ENCODE measurements at places on chromosomes 6 and 20.

DNA sequence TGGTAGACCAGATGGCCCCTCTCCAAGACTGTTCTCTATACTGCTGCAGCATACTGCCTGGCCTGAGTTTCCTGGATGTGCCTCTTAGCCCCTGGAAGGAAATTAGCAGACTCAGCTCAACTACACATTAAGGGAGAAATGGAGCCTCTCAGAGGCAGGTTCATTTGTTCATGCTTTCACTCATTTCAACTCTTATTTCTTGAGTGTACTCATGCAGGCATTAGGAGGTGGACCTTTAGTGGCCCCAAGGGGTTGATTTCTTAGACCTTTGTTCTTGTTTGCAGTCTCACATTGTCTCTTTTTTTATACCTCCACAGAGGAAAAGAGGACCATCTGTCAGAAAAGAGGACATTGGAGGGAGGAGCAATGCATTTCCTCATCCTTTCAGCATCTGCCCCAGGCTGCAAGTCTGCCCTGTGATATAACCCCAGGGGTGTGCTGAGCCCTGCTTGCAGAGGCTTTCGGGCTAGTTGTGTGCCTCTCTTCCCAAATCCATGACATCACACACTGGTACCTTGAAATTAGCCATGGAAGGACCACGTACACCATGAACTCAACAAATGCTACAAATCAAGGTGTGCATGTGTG is 456.2 kb downstream of the CD83 start:
- no peak for DNase-seq

DNA sequence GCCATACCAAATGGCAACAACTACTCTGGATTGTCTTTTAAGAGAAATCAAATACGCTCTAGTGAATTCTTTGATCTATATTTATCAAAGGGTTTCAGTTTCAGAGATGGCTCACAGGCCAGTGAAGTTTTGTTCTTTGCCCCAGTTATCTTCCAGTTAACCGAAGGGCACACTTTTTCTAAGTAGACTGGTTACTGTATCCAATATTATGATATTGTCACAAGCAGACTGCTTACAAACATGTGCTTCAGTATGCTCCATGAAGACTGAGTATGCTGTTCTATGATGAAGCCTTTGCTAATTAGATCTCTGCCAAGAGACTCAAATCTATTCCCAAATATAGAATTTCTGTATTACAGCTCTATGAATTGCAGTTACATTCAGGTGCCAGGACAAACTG is 181.1 kb downstream of the REV3L start:
- DNase-seq, result no peak

DNA sequence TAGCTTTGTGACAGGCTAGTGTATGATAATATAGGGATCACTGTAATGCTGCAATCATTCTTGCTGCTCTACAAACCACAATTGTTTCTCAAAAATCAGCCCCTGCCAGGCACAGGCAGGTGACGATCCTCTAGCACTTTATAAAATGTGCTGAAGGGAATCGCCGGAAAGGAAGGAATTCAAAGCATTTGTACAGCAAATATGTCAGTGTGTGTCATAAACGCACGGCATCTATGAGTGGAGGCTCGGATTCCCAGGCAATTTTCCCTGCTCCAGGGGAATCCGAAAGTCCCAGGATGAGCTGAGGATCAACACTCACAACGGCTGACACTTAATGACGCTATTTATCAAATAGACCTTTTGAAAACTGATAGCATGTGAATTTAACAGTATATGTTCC is 1.4 kb downstream of the PHACTR1 start:
- DNase-seq, result no peak

GRCh38 chr6:4797587-4797986 is 21.4 kb downstream of the CDYL start:
- DNase-seq, result no peak

DNA sequence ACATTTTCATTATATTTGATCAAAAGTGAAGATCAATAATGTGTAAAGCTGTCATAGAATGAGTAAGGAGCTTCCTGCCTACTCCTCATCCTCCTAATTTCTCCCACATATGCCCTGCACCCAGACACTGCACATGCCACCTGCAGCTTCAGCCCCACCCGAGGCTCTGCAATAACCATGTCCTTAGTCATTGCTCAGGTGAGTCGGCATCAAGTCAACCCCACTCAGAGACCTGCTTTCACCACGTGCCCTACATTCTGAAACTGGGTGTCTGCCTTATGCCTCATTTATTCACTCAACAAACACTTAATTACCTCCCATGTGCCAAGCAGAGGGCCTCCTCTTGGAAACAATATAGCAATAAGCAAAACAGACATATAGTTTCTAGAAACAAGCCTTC is 15.4 kb upstream of the TNFAIP3 start:
- no peak for DNase-seq

- DNase-seq, result no peak
Observed at GRCh38 chr6:151091571-151091970, 148.2 kb upstream of the AKAP12 start.

- DNase-seq, result no peak
Observed at GRCh38 chr20:16036331-16036730, 536.9 kb downstream of the KIF16B start.

- DNase-seq, result no peak
Observed at GRCh38 chr6:43290905-43291355, 7.1 kb upstream of the SLC22A7 start.

GRCh38 chr20:32908334-32909292 is 49.9 kb downstream of the EFCAB8 start:
- no peak for DNase-seq

DNA sequence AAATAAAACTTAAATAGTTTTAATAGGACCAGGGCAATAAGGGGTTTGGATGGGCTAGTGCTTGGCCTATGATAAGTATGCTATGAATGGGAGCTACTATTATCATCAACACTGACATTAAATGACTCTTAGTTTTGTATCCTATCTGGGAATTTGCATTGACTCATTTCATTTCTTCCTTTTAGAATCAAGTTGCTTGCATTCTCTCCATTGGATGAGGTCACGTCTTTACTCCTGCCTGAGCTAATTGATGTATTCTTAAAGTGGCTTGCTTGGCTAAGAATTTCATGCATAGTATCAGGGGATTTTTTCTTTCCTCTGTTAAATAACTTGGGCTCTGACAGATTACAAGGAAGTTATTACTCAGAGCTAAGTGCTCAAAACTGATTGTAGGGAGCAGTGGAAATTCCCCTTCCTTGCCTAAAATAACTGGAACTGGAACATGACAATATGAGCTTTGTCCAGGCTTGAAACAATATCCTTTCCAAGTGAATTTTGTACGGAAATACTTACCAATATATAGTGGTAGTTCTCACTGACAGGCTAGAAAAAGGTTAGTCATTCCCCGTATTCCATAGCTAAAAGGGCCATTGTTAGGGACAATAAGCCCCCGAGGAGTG is 169.9 kb downstream of the BCAS1 start:
- DNase-seq, result no peak

DNA sequence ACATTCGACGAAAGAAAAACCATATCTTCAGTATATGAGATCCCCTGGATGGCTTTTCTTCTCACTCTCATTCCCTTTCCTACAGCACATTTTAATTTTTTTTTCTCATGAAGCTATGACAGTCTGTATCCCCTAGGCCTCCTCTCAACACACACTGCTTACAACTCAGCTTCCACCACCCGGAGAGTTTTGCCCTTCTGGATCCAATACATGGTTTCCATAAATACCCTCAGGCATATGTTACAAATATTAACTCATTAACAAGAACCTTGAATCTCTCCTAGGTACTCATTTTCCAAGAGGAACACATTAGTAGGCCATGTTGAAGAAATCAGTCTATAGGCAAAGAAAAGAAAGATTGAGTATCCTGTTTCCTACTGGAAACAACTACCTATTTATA is 44.0 kb downstream of the PAK5 start:
- DNase-seq, result no peak

DNA sequence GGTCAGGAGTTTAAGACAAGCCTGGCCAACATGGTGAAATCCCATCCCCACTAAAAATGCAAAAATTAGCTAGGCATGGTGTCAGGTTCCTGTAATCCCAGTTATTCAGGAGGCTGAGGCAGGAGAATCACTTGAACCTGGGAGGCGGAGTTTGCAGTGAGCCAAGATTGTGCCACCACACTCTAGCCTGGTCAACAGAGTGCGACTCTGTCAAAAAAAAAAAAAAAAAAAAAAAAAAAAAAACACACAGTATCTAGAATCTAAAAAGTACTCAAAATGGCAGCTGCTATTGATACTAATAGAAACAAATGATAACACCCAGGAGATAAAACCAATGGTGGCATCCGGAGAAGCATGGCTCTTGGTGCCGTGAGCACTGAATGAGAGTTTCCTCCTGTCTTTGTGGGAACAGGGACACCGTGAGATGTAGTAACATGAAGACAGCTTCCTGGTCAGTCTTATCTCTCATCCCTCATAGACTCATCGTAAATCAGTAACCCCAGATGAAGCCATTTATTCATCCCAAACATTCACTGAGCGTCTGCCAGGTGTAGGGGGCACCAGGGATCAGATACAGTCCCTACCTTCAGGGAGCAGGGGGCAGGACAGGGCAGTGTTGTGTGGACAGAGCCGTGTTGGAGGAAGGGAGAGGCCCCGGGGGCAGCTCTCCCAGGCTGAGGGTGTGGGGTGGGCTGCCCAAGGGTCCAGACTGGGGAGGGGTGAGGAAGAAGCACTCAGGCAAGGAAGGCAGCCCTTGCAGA is 66.1 kb downstream of the SYNJ2 start:
- no peak for DNase-seq

DNA sequence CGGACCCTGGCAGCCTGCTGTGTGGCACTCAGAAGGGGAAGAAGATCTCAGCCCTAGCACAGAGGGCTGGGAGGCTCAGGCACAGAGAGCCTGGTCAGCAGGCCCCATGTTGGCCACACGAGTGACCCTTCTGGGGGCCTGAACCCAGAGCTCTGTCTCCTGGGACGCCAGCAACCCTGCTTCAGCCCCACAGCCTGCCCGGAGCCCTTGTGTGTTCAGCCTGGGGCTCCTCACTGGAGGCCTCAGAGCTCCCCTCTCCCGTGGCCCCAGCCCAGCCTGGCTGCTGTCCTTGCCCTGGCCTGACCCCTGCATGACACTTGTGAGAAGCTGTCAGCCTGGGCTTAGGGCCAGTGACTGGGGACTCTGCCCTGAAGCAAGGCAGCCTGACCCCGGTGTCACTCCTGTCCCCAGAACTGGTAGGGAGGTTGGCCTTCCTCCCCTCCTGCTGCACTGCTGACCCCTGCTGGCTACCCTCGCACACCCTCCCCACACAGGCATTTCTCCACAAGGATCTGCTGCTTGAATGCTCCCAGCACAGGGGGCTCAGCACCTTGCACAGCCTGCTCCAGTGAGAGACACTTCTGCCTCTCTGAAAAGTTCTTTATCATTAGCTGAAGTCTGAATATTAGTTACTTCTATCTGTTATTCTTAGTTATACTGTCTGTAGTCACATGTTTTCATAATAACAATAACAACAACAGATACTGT is 15.4 kb upstream of the IP6K3 start:
- peak; percentile 13 for DNase-seq

DNA sequence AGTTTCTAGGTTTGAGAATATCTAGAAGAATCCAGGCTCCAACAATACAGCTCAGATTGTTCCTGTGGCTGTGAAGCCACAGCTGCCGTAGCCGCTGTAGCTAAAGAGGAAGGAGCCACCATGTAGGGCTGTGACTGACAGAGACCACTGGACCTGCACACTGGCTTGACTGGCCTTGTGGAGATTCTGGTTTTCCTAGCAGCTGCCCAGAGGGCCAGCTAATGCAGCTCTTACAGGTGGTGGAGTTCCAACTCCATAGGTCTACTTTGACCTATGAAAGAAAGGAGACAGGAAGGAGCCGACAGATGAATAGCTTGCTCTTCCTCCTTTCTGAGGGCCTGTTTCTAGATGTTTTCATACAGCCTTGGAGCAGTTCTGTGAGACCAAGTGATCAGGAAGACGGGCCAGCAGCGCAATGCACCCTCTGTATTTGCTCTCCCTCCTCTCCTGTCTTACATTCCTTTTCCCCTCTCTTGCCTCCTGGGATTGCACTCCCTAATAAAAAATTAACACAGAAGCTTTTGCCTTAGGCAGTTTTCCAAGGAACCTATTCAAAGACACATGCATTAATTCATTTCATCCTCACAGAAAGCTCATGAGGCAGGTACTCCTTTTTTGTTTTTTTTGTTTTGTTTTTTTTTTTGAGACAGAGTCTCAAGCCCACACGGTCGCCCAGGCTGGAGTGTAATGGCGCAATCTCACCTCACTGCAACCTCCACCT is 51.8 kb upstream of the MYB start:
- peak; percentile 15 for DNase-seq

GRCh38 chr6:28393912-28394662 is 5.5 kb downstream of the ZSCAN12 start:
- no peak for DNase-seq

DNA sequence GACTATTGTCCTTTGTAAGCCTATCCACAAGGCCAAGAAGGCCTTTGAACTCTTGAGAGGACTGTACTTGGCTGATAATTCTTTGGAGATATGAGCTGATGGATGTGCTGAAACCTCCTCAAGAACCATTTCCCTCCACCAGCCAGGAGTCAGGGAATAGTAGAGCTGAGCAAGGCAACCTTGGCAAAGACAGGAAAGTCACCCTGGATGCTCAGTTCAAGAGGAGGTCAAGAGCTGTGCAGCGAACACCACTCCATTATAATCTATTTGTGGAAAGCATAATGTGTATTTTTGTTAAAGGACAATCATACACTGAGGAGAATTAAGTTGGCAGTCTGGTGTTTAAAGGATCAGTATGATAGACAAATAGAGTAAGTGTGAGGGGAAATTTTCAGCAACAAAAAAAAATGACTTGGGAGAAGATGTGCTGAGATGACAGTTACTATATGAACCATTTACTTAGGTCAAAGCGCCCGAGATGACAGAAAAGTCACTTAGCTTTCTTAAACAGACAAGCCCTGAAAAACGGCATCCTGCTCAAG is 177.2 kb upstream of the COL21A1 start:
- no peak for DNase-seq

DNA sequence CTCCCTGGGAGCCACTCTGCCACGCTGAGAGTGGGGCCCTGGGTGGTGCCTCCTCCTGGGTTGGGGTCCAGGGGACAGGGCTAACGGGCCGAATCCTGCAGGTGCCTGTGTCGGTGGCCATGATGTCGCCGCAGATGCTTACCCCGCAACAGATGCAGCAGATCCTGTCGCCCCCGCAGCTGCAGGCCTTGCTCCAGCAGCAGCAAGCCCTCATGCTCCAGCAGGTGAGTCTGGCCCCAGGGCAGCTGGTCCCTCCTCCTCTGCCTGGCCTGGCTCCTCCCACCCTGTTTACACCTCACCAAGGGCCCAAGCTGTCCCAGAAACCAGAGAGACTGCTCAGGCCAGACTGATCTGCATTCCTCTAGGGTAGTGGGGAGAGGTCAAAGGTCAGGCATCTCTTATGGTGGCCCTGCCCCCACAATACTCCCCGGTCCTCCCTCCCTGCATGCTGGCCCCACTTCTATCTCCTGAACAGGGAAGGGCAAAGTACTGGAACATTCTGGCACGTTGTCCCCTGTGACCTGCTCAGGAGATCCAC is 38.6 kb downstream of the FOXP4 start:
- no peak for DNase-seq

GRCh38 chr6:15447546-15448267 is 201.8 kb downstream of the JARID2 start:
- no peak for DNase-seq

All from stimulated activated naive B cell treated with anti-CD40 and anti-IgM and Interleukin-4, amounts not matched to agents 10 μg/mL and 1 μg/mL and 100 μg/mL, for 72 hours (primary cell).